ENCODE measurements at places on chromosomes 2 and 18.

DNA sequence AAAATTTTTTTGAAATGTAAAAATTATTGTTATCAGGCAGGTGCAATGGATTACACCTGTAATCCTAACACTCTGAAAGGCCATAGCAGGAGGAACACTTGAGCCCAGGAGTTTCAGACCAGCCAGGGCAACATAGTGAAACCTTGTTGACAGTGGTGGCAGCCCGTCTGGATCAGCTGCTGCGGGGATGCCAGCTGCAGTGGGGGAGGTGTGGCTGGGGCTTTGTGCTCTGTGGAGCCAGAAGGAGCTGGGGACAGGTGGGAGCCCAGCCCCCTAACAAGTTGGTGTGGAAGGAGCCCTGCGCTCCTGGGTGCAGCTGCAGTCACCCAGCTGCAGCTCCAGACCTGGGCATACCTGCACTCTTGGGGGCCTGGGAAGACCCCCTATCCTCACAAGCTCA is 182.4 kb upstream of the MC4R start:
- DNase-seq, result no peak

DNA sequence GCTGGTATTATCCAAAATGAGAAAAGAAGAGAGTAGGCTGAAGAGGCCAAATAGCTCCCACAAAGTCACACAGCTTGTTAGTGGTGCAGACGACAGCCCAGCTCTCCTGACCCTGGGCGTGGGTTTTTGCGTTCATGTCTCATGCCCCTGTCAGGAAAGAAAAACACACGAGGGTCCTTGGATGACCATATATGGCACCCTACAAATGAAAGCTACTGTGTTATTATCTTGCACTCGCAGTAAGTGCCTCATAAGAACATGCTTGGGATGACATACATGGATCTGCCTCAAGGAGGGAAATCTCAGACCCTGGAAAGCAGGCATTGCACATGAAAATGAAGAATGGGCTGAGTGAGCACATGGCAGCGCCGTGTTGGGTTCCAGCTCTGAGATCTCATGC is 89.7 kb downstream of the SEMA4F start:
- DNase-seq, result no peak

- DNase-seq, result no peak
Measured at GRCh38 chr2:210611466-210611865, 55.1 kb downstream of the CPS1 start.

DNA sequence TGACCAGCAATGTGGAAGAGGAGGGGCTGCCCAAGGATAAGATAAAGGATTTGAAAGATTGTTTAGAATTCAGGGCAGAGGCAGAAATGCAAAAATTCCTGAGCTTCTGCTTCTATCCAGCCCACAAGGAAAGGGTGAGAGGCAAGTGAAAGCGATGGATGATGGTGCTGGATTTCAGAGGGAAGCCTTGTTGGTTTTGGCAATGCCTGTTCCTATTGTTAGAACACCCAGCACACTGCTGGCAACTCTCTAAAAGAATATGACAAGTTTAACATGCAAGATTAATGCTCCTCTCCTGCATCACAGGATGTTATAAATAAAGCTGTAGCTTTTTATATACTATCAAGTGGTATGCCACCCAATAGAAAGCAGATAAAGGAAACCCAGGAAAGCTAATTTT is 92.6 kb downstream of the ZNF385B start:
- DNase-seq, result no peak

GRCh38 chr2:121804340-121804739 is 48.9 kb downstream of the TSN start:
- DNase-seq, result no peak

- no peak for DNase-seq
Measured at GRCh38 chr2:14072338-14072737, 560.2 kb upstream of the LRATD1 start.

- no peak for DNase-seq
Measured at GRCh38 chr2:199457147-199458008, at the start of gene SATB2. Gene SATB2 (minus strand): TSS chr2:199457939. CDS start chr2:199456037, 1,902 bp downstream.

- DNase-seq, result no peak
Measured at GRCh38 chr2:158539176-158540005, 82.6 kb downstream of the PKP4 start.

- DNase-seq, result no peak
Measured at GRCh38 chr18:8750954-8751415, 45.6 kb downstream of the MTCL1 start.

GRCh38 chr2:191620144-191620543 is 57.8 kb upstream of the NABP1 start:
- DNase-seq, result no peak

DNA sequence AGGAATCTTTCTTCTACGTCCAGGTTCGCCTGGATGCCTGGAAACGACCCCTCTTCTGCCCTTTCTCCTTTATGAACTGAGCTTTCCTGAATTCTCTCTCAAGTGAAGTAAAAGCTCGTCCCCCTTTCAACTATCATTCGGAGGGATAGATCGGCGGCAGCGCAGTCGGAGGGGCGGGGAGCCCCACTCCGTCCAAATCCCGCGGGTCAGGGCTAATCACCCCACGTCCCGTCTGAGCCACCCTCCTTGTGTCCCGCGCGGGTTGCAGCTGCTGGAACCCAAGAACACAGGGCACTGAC is 367 bp downstream of the FBXO48 start:
- DNase-seq, result no peak

DNA sequence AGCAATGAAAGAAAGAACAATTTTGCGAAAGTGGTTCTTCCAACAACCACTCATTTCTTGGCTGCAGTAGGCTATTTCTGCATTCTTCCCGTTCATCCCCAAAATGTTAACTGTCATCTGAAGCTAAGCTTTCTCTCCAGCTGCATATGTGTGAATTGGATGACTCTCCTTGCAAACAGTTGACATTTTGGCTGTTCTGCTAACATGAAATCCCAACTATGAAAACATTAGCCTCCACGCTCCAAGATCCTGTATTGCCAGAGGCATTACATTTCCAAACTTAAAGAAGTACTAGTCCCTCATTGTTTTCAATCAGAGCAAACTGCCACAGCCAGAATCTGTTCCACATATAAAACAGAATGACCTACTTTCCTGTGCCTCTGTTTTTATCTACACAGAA is 88.5 kb downstream of the TGIF1 start:
- DNase-seq, result no peak

- no peak for DNase-seq
Measured at GRCh38 chr2:100861340-100861739, 41.4 kb downstream of the NPAS2 start.

GRCh38 chr2:48346124-48346536 is 183.8 kb upstream of the STON1 start:
- DNase-seq, result no peak

- no peak for DNase-seq
Measured at GRCh38 chr2:182048088-182048487, 62.4 kb downstream of the PPP1R1C start.

DNA sequence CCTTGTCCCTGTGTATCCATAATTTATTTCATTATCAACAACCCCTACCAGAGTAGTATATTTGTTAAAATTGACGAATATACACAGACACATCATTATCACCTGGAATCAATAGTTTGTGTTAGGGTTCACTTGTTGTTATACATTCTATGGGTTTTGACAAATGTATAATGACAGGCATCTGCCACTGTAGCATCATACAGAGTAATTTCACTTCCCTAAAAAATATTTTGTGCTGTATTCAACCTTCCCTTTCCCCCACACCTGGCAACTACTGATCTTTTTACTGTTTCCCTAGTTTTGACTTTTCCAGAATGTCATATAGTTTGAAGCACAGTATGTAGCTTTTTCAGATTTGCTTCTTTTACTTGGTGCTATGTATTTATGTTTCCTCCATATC is 132.0 kb downstream of the ZNF804A start:
- no peak for DNase-seq

DNA sequence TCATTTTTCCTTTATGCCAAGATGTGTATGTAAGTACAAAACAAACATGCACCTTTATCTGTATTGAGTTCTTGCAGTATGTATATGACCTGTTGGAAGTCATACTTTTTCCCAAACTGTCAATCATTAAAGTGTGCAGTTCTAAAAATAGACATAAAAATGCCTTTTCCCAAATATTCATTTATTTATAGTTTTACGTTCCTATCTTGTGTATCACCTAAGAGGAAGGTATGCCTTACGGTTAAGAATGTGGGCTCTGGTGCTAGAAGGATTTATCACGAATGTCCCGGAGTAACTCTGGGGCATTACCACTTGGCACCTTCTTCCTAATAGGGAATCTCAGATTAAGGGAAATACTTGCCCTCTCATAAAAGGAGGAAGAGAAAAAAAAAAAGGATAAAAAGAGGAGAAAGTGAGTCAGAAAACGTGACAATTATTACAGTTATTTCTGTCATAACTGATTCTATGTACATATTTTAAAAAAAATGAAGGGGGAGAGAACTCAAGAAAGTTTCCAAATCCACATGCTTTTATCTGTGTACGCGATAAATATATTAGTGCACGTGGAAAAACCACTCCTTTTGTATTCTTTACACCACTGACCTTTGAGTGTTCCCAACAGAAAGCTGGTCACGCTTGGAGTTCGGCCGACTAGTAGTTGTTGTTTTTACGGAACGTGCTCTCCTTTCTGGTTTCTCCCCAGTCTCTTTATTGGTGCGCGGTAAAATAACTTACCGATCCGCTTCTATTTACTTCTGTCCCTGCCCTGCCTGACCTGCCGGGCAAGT is 721 bp downstream of the MCEE start:
- no peak for DNase-seq

- DNase-seq, result no peak
Measured at GRCh38 chr2:102438111-102438510, 15.2 kb downstream of the IL18RAP start.

- no peak for DNase-seq
Measured at GRCh38 chr2:111071600-111072171, 49.0 kb upstream of the BCL2L11 start.

DNA sequence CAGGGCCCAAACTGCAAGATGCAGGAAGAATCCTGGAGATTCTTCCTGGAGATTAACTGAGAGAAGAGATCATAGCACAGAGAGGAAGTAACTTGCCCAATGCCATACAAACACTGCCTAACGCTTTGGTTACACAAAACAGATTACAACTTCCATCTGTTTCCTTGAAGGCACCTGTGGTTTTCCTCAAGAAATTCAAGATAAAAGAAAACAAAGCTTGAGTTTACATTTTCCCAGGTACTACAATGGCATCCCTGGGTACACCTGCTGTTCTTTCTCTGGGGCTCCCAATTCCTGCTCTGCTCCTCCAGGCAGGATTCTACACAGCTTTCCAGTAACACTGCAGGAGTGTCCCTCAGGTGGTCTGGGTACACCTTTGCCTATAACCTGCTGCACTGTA is 781.9 kb upstream of the ID2 start:
- no peak for DNase-seq

- DNase-seq, result no peak
Measured at GRCh38 chr2:119311371-119311770, 55.3 kb downstream of the C2orf76 start.

GRCh38 chr18:54030434-54030833 is 194.0 kb downstream of the MBD2 start:
- DNase-seq, result no peak

GRCh38 chr2:180124273-180125139 is 117.4 kb upstream of the CWC22 start:
- no peak for DNase-seq

DNA sequence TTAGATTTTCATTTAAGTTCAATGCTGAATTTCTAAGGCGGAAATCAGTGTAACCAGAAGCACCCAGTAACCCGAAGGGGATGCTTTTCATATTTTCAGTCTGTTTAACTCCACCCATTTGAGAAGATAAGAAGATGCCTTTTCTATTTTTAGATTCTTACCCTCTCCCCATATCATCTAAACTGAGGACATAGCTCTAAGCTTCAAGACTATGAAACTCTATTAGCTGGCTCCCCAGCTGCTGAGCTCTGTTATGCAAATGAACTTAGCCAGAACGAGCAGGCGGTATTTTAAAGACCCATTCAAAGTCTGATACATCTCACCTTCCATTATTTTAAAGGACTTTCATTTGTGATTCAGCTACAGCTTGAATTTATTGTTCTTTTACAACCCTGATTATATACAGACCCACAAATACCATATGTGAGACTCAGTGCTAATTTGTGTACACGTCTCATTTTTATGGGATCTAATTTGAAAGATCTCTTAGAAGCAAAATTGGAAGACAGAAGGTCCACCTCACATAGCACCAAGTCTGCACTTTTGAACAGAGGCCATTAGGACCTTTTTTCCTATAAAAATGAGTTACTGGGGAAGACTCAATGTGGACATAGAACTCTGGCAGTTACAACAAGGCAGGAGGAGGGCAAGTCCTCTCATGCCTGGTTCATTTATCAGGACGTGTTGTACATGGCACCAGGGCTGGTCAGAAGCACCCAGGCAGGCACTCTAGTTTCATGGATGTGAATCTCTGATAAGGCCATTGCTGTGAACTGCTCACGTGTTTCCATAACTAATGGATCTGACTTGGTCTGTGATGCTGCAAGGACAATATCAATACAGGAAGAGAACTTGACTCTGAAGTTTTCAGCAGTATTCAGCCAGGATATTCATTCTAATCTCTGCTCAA is 16.3 kb downstream of the CDC42EP3 start:
- no peak for DNase-seq

GRCh38 chr2:104289651-104290565 is 564.0 kb upstream of the POU3F3 start:
- no peak for DNase-seq

- DNase-seq, result no peak
Measured at GRCh38 chr18:21663578-21663977, 41.0 kb downstream of the ABHD3 start.

GRCh38 chr18:420661-421246 is 79.7 kb downstream of the COLEC12 start:
- DNase-seq, result no peak

DNA sequence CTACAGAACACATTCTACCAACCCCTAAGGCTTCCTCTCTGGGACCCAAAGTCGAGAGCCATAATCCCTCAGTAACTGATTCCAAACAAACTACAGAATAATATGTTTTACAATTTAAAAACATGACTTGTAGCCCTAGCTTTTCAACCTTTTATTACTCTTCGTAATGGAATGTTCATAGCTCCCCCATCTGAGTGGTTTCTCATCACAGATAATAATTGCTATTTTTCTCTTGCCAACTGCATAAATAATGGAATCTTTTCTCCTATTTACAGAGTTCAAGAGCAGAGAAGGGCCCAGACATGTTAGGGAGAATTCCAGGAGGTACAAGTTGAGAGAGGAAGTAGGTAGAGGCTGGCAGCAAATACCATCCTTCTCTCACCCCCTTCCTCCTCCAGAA is 59.9 kb upstream of the CERS6 start:
- DNase-seq, result no peak

- DNase-seq, result no peak
Measured at GRCh38 chr2:198036029-198036879, 231.9 kb downstream of the PLCL1 start.

GRCh38 chr2:217279140-217279539 is 419.3 kb upstream of the TNP1 start:
- DNase-seq, result no peak

- no peak for DNase-seq
Measured at GRCh38 chr18:59729781-59730180, 32.6 kb upstream of the CCBE1 start.

DNA sequence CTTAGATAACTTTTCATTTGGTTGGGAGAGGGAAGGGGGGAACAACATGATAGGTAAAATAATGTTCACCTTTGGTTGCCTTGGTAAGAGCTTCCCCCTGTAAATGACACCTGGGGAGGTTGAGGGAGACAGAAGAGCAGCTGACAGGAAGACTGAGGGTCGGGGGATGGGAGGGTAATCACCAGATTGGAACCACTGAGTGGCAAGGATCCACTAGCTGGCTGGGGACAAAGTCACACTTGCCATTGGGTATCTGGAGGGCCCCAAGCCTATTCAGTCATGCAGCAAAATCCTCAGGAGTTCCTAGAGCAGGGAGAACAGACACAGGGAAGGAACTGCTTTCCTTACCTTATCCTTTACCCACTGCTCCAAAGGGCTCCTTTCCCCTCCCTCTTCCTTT is 84.3 kb downstream of the MAPK4 start:
- DNase-seq, result no peak

GRCh38 chr18:23504720-23505119 is 1.4 kb downstream of the RMC1 start:
- no peak for DNase-seq
